ENCODE measurements at places on chromosomes 7 and 10.
A peak's percentile ranks its signal among the peaks of the same experiment; 100 is the strongest.

- DNase-seq: no peak
Observed at GRCh38 chr10:1715821-1716220, 21.5 kb downstream of the ADARB2 start.

DNA sequence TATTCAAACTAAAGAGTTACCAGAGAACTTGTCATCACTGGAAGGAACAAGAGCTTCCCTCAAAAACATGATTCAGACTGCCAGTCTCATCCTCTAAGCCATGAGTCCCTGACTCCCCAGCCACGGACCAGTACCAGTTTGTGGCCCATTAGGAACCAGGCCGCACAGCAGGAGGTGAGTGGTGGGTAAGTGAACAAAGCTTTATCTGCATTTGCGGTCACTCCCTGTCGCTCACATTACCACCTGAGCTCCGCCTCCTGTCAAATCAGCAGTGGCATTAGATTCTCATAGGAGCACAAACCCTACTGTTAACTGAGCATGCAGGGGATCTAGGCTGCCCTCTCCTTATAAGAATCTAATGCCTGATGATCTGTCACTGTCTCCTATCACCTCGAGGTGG, 42.2 kb upstream of the C10orf90 start:
- no peak for DNase-seq

DNA sequence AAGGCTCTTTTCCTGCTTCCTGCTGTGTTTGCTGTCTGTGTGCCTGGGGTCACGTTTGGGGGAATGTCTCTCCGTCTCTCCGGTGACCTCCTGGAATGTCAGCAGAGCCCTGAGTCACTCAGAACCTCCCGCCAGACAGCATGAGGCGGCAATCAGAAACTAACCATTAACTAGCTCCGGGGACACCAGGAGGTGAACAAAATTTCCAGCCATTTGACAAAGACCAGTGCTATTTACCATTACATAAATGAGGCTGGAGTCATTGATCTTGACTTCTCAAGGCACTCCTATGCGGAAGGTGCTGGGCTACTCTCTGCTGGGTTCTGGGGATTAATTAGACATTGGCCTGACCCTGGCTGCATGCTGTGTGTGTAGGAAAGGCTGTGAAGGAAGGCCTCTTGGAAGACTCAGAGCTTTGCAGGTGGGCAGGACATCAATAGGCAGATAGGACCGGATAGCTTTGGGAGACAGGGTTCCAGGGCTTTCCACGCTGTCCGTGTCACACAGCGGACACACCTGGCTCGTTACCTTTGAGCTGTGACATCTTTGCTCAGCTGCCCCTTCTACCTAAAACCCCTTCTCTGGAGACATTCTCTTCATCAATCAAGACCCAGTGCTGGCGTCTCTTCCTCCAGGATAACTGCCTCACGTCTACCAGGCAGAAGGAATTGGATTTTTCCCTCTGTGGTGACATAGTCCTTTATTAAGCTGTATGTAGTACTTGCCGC, 77.0 kb downstream of the PFKFB3 start:
- no peak for DNase-seq

GRCh38 chr10:26274391-26274790, 57.8 kb downstream of the GAD2 start:
- DNase-seq: no peak

DNA sequence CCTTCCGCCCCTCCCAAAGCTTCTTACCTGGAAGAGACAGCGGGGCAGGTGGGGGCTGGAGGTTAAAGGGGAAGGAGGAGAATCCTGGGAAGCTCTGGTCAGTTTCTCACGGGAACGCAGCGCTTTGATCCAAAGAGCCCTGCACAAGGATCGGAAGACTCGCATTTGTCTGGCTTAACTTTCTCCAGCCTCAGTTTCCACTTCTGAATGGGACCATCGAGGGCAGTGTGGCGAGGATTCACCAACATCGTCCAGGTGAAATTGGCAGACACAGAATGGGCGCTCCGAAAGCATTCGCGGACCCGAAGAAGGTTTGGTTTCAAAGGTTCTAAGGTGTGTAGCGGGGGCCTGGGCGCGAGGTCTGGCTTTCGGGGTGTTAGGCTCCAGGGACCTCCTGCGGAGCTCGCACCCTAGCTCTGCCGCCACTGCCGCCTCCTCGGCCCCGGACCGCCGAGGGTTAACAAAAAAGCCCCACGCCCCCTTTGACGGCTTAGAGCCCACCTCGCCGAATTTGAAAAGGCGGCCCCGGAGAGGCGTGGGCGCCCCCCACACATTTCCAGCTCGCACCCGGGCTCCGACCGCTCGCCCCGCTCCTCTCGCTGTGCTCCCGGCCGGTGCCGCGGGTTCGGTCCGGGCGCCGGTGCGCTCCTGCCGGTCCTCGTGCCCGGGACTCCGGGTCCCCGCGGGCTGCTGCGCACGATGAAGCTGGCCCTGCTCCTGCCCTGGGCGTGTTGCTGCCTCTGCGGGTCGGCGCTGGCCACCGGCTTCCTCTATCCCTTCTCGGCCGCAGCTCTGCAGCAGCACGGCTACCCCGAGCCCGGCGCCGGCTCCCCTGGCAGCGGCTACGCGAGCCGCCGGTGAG, at the start of gene COL26A1:
COL26A1 (plus strand) TSS at position 542 of the 862 bp plus-strand sequence; CDS start at position 700, 158 bp downstream.
- peak; percentile 58 for DNase-seq

GRCh38 chr10:29023678-29024077, 265.2 kb upstream of the LYZL1 start:
- DNase-seq: no peak

DNA sequence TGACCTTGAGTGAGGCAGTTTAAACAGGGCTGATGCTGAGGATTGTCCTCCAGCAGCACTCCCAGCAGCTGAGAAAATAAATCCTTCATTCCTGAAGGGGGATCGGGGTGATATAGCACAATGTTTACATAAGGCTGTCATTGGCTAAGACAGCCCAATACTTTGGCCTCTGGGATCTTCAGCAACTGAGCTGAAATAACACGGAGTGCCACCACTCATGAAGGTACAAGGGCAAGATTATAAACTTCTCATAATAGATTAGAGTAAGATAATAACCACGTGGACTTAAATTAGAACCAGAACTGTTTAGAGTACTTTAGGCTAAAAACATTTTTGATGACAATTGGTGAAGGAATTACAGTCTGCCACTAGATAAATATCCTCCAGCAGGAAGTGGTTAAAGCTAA, 70.0 kb upstream of the PAPSS2 start:
- DNase-seq: no peak

GRCh38 chr7:87672217-87672616, 44.0 kb downstream of the RUNDC3B start:
- no peak for DNase-seq

DNA sequence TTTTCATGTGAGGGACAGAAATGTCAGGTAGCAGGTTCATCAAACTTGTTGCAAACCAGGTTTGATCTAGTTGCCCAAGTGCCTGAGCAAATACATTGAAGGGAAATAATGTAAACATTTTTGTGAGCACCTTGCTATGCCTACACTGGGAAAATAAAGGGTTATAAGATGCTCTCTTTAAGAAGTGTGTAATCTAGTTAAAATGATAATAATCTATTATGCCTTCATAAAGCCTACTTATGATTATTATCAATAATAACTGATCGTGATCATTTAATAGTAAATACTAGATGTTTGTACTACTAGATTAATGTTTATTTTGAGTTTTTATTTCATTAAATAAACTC, 1.9 kb upstream of the TMEM229A start:
- no peak for DNase-seq

- no peak for DNase-seq
Observed at GRCh38 chr7:108009873-108010272, 6.9 kb upstream of the LAMB1 start.

- DNase-seq: peak; percentile 34
Observed at GRCh38 chr10:73648975-73649829, 6.6 kb downstream of the SYNPO2L start.

DNA sequence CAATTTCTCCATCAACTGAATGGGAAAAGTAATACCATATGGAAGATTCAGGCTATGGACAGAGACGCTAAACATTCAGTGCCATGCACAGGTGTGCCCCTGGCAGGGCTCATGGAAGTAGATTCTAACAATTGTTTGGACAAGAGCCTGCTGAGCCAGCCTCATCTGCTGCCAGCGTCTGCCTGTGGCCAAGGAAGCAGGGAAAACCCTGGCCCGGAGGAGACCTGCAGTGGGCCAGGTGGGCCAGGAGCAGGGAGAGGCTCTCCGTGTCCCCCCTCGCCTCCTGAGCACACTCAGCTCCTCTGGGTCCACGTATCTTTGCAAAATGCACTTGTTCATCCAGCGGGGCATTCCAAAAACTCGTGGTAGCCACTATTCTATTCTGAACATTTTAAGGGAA, 130.1 kb downstream of the TCERG1L start:
- DNase-seq: no peak

DNA sequence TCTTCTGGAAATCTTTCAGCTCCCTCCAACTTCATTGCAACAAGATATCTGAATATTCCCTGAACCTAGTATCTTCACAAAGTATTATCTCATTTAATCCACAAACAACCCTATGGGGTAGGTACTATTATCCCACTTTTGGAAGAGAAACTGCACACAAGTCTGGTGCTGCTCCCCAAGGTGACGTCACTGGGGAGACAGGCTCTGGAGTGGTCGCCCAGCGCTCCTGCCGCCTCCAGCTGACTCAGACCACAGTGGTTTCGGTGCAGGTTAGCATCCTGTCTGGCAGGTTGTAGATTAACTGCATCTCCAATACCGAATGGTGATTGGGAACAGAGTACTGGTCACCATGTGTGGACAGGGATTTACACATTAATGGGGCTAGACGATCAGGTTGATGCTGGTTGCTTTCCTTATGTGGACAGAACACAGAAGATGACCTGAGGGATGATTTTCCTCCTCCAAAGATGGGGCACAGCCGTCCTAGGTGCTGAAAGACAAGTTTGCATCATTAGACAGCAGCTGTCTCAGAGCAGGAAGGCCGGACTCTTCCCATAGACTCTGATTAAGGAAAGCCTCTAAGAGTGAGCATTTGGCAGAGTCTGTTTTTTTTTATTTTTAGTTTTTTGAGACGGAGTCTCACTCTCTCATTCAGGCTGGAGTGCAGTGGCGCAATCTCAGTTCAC, 128.6 kb downstream of the TRRAP start:
- DNase-seq: no peak

DNA sequence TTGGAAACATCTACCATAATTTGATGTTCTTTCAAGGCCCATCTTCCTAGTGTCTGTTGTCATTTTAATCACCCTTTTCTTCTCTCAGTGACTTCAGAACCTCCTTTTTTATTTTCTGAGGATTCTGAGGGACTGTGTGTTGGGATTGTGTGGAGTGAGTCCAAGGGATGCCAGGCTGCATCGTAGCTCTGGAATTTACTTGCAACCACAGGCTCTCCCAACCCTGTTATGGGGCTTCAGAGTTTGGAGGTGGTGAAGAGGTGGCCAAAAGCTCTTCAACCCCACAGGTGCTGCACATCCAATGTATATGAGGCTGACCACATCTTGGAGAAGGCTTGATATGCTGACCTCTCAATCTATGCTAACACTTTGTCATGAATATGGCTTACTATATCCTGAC, 79.5 kb upstream of the GPR141 start:
- no peak for DNase-seq

GRCh38 chr10:93081834-93082233, 8.1 kb downstream of the CYP26A1 start:
- DNase-seq: no peak

DNA sequence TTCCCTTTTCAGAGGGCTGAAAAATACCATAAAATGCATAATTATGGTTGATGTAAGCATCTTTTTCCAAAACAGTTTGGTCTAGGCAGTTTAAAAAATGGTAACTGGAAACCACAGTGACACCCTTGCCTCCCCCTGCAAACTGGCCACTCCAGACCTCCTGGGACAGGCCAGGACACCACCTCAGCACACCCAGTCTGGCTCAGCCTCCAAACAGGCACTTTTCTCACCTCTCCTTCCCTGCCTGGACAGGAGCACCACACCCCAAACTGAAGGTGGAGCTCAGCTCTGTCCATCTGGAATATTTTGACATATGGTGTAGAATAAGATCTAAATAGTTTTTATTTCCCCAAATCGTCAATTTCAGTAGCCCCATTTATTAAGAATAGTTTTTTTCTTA, 78.5 kb downstream of the CDK14 start:
- no peak for DNase-seq

DNA sequence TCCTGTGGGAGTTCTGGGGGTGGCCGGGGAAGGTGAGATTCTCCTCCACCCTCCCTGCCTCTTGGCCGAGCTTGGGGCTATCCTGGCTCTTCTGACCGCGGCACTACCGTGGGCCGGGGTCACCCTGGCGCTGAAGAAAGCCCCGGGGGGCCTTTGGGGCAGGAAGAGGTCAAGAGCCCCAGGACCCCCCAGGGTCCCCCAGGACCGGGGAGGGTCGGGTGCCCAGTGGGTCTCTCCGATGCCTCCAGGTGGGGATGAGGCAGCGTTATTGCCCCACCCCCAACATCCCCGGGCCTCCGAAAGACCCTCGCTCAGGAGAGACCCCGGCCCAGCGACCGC, 439 bp upstream of the KNDC1 start:
- DNase-seq: no peak

- no peak for DNase-seq
Observed at GRCh38 chr10:22379059-22379458, 33.8 kb downstream of the SPAG6 start.

DNA sequence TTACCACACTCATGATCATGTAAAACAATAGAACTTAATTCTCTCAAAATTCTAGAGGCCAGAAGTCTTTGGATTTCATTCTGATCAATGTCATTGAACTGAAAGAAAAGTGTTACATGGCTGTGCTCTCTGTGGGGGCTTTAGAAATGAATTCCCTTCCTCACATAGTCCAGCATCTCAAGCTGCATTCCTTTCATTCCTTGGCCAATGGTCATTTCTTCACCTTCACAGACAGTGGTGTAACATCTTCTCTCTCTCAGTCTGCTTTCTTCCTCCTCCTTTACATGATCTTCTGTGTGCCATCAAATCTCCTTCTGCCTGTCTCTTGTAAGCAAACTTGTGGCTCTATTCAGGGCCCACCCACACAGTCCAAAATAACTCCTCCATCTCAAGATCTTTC, 735.3 kb downstream of the SUGCT start:
- no peak for DNase-seq

DNA sequence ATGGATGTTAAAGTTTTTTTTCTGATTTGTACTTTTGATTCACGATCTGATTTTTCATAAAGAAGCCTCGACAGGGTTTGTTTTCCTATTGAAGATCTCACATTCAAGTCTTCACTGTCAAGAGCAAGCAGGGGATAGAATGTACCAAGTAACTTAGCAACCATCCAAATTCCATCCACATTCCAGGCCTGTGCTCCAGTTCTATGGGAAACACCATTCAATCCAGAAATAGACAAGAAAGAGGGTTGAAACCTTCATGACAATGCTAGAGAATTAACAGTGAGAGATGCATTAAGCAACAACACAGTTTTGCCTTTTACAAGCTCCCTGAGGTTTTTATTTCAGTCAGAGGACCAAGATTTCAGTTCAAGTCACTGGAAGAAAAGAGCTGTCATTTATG, 300.2 kb downstream of the NEBL start:
- DNase-seq: no peak

DNA sequence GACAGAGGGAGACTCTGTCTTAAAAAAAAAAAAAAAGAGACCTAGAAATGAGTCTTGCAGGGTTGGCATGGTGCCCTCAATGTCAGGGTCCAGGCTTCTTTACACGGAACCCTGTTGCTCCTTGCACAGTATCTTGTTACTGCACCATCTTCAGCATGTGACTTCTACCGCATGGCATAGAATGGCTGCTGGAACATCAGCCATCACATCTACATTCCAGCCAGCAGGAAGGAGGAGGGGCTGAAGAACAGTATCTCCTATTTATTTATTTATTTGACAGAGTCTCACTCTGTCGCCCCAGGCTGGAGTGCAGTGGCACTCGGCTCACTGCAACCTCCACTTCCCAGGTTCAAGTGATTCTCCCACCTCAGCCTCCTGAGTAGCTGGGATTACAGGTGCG, 3.7 kb upstream of the ACHE start:
- DNase-seq: no peak

- DNase-seq: no peak
Observed at GRCh38 chr10:116263870-116264655, 8.9 kb downstream of the GFRA1 start.

Data from frontal cortex (tissue), 4 donors.